ENCODE measurements at places on chromosomes 11 and 22. TPM values are rescaled to one million over a fixed set of nuclear protein-coding genes. Genes with fewer than 3 reads are reported as not detected.

Gene RAB39A
- 0.42 TPM for total RNA-seq

Gene REXO2
- 80.3 TPM for total RNA-seq

Gene KIAA1671
- 43.7 TPM for total RNA-seq

Gene RAB6A
- 121 TPM for total RNA-seq

Gene CHRNA10
- 2.4 TPM for total RNA-seq

Gene PNPLA5
- not detected for total RNA-seq

Gene SCGB2A2
- total RNA-seq, result not detected

Gene RPS6KB2
- 44.8 TPM for total RNA-seq

Gene IGSF22
- 4.1 TPM for total RNA-seq

Gene FUT4
- total RNA-seq, result 6.6 TPM

Gene C11orf91
- total RNA-seq, result 0.52 TPM

Gene RAPSN
- total RNA-seq, result 0.44 TPM

Gene PNPLA3
- 0.75 TPM for total RNA-seq

Gene SCN2B
- 0.18 TPM for total RNA-seq

Gene CLDN5
- total RNA-seq, result 38.9 TPM

Gene MFRP
- not detected for total RNA-seq

Gene BARX2
- 0.55 TPM for total RNA-seq

Gene CRACR2B
- 45.8 TPM for total RNA-seq

Gene NCR3LG1
- 3.4 TPM for total RNA-seq

Gene APLNR
- 4.7 TPM for total RNA-seq

Gene RABL2B
- 44.3 TPM for total RNA-seq

Gene OR4D5
- not detected for total RNA-seq

Gene BATF2
- 4.6 TPM for total RNA-seq

Gene SAA4
- not detected for total RNA-seq

Gene POU2AF2
- total RNA-seq, result 1.2 TPM

Gene SOX10
- total RNA-seq, result 1.0 TPM

Gene OR8A1
- total RNA-seq, result not detected

Gene GRM5
- total RNA-seq, result not detected

Gene SCGB1C1
- not detected for total RNA-seq

Gene IGLL1
- not detected for total RNA-seq

Gene FADD
- total RNA-seq, result 25.8 TPM

Gene MMP11
- total RNA-seq, result 1.5 TPM

Gene XPNPEP3
- total RNA-seq, result 26.8 TPM

Gene GDPD4
- total RNA-seq, result not detected

Gene HMOX1
- total RNA-seq, result 6.8 TPM

Gene MMP13
- total RNA-seq, result not detected

Gene OSM
- total RNA-seq, result 0.36 TPM

Gene UBASH3B
- total RNA-seq, result 31.5 TPM

Gene MRGPRX3
- not detected for total RNA-seq

Gene RTN4RL2
- 1.5 TPM for total RNA-seq

Gene SYT9
- total RNA-seq, result 0.60 TPM

Gene MICAL3
- 67.1 TPM for total RNA-seq
